ENCODE measurements at places on chromosomes 1 and 21.

DNA sequence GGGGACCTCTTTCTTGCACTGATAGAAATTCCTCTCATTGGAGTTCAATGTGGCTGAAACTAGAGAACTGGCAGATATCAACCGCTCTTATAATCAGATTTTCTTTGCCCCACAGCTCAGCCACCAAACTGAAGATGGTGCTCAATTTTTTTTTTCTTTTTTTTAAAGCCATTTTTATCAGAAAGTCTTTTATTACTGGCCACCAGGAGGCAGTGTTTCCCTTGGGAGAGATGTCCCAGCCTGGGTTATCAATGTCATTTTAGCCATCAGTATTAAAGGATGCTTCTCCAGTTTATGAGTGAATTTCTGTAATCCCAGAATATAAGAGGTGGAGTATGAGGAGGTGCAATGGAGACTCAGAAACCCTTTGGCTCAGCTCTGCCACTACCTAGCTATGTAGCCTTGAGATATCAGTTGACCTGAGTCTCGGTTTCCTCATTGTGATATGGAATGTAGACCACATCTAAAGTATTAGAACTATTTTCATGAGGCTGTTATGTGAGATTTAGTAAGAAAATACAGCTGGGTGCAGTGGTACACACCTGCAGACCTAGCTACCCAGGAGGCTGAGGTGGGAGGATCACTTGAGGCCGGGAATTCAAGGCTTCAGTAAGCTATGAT is 27.6 kb downstream of the CD244 start:
- DNase-seq: no peak

GRCh38 chr1:219924342-219924741 is 4.0 kb downstream of the SLC30A10 start:
- no peak for DNase-seq

- DNase-seq: no peak
Measured at GRCh38 chr21:43786807-43787440, 2.5 kb upstream of the RRP1 start.

DNA sequence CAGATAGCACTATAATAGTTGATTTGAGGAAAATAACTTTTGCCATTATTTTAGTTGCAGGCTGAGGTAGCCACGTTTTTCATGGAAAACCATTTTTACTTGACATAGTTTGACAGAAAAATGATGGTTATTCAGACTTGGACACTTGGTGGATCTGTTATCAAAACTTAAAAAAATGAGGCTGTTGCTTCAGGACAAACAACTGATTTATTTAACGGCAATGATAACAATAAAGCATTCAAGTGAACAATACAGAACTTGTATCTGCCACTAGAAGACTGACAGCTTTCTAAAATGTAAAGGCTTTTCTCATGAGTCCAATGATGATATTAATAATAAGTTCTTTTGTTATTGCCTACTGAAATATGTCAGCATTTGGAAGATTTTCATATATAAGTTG is 322.9 kb downstream of the BRINP3 start:
- DNase-seq: no peak

GRCh38 chr1:162627662-162628296 is 4.5 kb upstream of the DDR2 start:
- no peak for DNase-seq

DNA sequence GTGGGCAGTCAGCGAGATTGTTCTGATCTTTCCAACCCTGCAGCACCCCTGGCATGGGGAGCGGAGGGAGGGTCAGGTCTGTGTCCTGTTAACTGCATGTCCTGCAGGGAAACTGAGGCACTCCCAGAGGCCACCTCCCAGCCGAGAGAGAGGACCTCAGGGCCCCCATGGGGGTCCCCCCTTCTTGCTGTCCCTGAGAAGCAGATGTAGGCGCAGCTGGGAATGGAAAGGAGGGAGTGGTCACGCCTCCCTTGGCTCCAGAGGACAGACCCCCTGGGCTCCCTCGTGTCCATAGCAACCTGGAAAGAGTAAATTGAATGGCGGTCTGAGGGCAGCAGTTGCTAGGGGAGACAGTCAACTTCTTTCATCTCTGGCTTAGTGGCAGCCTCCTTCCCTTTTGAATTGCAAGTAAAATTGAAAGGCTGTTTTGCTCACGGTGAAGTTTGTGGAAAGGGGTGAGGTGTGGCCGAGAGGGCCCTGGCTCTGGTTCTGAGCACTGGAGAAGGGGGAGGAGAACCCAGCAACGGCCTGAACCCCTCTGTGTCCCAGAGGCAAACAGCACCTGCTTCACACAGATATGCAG is 4.9 kb downstream of the CROCC start:
- DNase-seq: peak; percentile 84

- DNase-seq: no peak
Measured at GRCh38 chr21:34881421-34881820, 167.7 kb downstream of the RUNX1 start.

- no peak for DNase-seq
Measured at GRCh38 chr1:179091691-179092165, 9.9 kb downstream of the TOR3A start.

GRCh38 chr1:205580140-205580922 is 51.5 kb downstream of the ELK4 start:
- no peak for DNase-seq

- DNase-seq: no peak
Measured at GRCh38 chr1:85884372-85885035, 176.3 kb upstream of the ZNHIT6 start.

DNA sequence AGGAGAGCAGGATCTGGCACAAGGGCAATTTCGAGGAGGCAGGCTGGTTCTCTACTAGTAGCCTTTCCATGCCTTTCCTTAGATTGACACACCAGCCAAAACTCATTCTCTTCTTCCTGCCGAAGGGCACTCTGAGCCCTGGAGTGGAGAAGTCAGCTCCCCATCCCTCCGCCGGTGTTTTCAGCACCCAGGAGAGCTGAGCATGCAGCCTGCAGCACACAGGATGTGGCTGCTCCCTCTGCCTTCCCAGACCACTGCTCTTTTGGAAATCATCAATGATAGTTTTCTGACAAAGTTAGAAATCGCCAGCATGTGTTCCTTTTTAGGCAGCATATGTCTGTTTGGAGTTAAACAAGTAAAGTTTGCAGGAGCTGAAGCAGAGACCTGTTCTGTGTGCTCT is 11.7 kb downstream of the RNU5D-1 start:
- DNase-seq: no peak

- no peak for DNase-seq
Measured at GRCh38 chr1:35788139-35788538, 18.4 kb upstream of the CLSPN start.

DNA sequence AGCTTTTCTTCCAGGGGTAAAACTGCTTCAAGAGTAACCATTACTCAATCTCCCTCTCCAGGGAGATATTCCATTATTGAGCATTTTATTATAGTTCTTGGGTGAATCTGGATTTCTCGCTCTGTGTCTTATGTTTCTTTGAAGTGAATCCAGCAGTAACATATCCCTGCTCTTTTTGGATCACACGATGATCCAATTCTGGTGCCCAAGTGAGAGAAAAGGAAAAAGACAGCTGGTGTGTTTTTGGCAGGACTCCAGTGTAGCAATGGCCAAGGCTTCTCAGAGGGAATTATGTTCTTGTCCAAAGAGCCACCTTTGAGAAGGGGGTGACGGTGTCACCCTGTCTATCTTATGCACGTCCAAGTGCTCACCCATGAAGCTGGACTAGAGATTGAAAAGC is 140.3 kb upstream of the ERRFI1 start:
- no peak for DNase-seq

GRCh38 chr1:229645324-229645993 is 19.4 kb downstream of the URB2 start:
- DNase-seq: no peak

DNA sequence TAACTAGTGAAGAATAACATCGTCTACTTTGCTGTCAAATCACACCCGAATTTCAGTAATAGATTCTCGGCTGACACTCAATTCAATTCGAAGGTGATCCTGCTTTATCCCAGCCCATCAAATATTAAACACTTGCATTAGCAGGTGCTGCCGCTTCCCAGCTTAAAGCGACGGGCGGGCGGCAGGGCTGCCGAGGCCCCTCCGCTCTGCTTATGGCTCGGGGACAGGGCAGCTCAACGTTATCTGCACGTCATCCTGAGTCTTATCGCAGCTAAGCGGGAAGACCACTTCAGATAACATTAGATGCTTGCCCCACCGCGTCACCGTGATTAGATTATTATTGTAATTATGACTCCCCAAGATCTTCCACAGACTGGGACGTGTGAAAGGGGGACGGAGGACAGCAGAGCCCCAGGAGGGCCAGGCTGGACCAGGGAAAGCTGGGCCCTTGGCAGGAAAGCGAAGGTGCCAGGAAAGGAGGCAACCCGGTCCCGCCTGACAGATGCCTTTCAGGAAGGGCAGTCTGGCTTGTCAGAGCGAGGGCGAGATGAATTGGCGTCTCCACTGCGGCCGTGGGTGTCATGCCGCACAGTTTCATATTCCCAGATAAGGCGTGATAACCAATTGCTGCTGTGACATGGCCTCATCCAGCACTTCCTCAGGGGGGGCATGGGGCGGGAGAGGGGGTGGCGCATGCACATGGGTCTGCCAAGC is 37.0 kb downstream of the DMAP1 start:
- no peak for DNase-seq

DNA sequence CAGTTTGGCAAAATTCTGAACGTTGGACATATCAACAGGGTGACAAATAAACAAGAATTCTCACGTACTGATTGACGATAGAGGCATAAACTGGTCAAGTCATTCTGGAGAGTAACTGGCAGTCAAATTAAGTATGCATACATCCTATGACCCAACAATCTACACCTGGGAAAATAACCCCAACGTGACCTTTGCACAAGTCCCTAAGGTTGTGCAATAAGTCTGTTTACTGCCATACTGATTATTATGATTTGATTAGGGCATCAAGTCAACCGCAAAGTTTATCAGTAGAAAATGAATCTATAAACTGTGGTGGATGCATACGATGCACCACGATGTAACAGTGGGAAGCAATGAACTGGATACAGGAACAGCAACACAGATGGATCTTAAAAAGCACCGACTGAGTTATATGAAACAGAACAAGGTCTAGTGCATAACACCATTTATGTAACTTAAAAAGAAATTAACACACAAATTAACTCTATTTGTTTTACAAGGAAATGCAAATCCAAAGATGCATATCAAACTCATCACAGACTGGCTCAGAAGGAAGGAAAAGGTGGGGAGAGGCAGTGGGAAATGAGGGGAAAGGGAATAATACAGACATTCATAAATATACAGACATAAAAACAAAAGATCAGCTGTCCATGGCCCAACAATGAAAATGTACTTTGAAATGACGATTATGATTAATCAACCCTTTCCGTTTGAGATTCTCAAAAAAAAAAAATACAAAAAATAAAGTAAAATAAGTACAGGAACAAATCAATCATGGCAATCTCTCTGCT is 41.0 kb upstream of the SEC16B start:
- no peak for DNase-seq

DNA sequence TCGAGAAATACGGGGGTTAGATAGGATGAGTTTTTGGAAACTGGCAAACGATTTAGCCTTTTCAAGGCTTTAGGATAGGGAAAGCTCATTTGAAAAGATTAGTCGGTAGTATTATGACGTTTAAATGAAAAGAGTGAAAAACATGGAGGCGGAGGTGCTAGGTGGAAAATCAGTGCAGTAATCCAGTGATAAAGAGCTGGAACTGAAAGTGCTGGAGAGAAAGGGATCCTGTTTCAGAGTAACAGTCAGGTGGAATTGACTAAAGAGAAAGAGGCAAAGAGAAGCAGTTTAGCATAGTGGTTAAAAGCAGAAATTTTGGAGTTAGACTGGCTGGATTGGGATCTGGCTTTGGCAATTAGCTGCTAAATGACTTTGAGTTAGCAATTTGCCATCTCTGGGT is 945 bp downstream of the WDR3 start:
- DNase-seq: no peak

DNA sequence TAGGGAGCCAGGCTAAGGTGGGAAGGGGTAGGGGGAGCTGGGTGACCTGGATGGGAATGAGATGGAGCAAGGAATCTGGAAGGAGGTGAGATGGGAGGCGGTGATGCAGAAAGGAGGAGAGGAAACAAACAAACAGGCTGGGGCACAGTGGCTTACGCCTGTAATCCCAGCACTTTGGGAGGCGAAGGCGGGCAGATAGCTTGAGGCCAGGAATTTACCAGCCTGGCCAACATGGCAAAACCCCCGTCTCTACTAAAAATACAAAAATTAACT is 10.8 kb downstream of the CRABP2 start:
- no peak for DNase-seq

- DNase-seq: no peak
Measured at GRCh38 chr1:247330548-247331171, 1.0 kb downstream of the ZNF496 start.

GRCh38 chr1:64838486-64838885 is 93.6 kb downstream of the RAVER2 start:
- no peak for DNase-seq

- no peak for DNase-seq
Measured at GRCh38 chr1:23424293-23425192, at the start of gene TCEA3. Gene TCEA3 (minus strand): TSS chr1:23424748. CDS start chr1:23424633, 115 bp downstream.

DNA sequence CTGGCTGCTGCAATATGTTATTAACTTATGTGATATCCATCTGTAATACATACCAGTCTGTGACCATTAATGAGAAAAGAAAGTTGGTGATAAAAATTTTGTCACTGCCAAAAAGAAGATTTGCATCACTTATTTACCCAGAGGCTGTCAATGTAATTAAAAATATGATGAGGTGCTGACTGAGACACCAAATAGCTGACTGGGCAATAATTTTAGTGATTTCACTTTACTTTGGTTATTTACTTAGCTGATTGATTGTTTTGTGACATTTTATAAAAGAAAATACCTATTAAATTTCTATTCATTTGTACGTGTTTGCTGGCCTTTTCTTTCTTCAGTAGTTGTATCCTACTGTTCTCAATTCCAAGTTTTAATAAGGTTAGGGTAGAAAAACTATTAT is 139.2 kb downstream of the HLX start:
- no peak for DNase-seq

DNA sequence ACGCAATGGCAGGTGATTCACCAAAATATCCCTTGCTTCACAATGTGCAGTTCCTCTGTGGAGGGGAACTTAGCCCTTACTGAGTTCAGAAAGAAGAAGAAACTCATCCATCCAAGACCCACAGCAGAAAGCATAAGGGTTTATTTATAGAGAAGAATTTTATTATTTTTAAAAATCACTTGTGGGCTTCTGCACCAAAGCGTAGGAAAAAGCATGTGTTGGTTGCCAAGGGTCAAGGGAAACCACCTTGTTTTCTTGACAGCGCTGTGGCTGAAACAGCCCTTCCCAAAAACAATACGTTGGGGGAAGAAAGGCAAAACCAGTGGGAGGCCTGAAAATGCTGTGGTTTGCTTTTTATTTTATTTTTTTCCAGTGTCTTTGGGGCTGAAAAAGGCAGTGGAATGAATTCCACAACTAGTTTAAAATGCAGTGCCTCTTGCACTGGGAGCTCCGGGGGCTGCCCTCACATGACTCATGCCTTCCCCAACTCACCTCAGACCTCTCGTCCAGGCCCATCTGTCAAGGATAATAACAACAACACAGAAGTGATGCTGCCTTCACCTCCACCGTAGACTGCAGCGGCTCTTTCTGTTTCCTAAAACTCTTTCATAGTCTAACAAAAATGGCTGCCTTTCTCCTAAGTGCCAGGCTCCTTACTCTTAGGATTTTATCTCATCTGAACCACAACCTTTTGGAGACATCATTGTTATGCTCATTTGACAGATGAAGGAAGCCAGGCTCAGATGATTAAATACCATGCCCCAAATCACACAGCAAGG is 224.2 kb upstream of the JUN start:
- no peak for DNase-seq
